CD4-positive, alpha-beta T cell (primary cell): ENCODE measurements at places on chromosomes 2 and 18. TPM values are rescaled to one million over a fixed set of nuclear protein-coding genes. Genes with fewer than 3 reads are reported as not detected.

The PLEK gene
- 5.3 TPM for total RNA-seq

The IL18RAP gene
- total RNA-seq = 2.6 TPM

The ALPP gene
- total RNA-seq = not detected

The MARCO gene
- total RNA-seq = 0.22 TPM

GRCh38 chr2:103264058-103264768 lies 502.4 kb downstream of the TMEM182 start:
- no peak overlapping the region for H3K4me3 ChIP-seq
- no peaks in the 10 kb centered on the region for H3K36me3 ChIP-seq
- no peaks in the 10 kb centered on the region for H3K27me3 ChIP-seq
- H3K27ac ChIP-seq = no peak overlapping the region
- DNase-seq = no peak

DNA sequence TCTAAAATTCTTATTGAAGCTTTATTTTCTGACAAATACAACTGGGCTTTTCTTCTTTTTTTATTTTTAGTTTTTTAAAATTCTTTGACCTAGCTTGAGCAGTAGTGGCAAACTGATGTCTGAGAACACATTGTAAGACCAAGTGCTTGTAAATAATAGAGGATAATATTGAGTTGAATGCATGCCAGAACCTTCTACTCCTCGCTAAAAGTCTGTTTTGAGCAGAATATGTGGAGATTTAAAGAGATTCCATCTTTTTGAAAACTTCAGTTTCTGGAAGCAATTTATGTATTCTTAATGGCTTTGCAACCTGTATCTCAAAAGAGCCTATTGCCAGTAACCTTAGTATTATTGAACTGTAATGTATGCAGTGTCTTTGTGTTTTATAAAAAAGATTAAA lies 148.3 kb downstream of the KCNJ3 start:
- no peaks in the 10 kb centered on the region for H3K4me1 ChIP-seq
- H3K27me3 ChIP-seq = no peaks in the 10 kb centered on the region
- H3K27ac ChIP-seq = no peak overlapping the region
- no peak overlapping the region for H3K4me3 ChIP-seq
- no peak for DNase-seq
- no peaks in the 10 kb centered on the region for H3K36me3 ChIP-seq

GRCh38 chr2:45862843-45863242 lies 211.4 kb downstream of the PRKCE start:
- peaks cover 19% of the 10 kb centered on the region for H3K4me1 ChIP-seq
- H3K27ac ChIP-seq = no peak overlapping the region
- DNase-seq = no peak
- H3K36me3 ChIP-seq = no peaks in the 10 kb centered on the region
- no peak overlapping the region for H3K4me3 ChIP-seq

DNA sequence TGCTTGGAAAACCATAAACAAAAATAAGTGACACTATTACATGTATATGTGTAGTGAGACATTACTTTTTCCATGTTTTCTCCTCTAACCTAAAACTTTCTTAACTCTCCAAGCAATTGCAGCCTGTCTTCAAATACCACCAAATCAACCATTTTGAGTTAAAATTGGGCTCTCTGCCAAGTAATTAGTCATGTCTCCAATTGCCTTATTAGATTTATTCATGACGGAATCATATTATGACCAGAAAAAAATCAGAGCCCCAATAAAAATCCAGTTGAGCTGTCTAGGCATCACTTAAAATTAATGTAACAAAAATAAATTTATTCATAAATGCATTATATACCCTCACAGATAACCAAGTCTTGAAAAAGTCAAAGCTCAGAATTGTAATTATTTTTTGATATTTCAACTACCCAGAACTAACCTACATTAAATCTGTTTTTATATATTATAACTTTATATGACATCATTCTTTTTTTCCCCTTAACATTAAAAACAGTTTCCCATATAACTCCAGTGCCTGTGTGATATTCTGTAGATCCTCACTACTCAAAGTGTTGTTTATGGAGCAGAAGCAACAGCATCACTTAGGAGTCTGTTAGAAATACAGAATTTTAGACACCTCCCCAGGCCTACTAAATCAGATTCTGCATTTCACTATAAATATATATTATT lies 157.0 kb downstream of the ERBB4 start:
- H3K36me3 ChIP-seq = no peaks in the 10 kb centered on the region
- no peak overlapping the region for H3K27ac ChIP-seq
- no peaks in the 10 kb centered on the region for H3K27me3 ChIP-seq
- H3K4me3 ChIP-seq = no peak overlapping the region
- H3K4me1 ChIP-seq = no peaks in the 10 kb centered on the region
